Activated CD4-positive, CD25-positive, alpha-beta regulatory T cell (primary cell): ENCODE measurements at places on chromosomes 5 and 9.

DNA sequence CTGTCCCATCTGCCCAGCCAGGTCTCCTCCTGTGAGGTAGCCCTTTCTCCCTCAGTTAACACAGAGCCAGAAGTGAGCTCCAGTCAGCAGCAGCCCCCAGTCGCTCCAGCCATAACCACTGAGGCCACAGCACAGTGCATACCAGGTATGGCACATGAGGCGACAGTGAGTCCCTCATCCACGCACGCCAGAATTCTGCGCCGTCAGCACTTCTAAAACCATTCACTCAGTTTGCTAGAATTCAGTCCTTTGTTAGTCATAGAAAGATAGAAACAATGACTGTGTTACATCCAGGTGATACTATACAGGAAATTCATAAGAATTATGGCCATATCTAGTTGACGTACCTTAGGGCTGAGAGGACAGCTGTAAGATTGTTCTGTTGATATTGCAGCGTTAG is 88.5 kb downstream of the KIAA1958 start:
- no peak for DNase-seq

GRCh38 chr5:93595420-93596147 is 12.6 kb downstream of the NR2F1 start:
- DNase-seq: no peak

DNA sequence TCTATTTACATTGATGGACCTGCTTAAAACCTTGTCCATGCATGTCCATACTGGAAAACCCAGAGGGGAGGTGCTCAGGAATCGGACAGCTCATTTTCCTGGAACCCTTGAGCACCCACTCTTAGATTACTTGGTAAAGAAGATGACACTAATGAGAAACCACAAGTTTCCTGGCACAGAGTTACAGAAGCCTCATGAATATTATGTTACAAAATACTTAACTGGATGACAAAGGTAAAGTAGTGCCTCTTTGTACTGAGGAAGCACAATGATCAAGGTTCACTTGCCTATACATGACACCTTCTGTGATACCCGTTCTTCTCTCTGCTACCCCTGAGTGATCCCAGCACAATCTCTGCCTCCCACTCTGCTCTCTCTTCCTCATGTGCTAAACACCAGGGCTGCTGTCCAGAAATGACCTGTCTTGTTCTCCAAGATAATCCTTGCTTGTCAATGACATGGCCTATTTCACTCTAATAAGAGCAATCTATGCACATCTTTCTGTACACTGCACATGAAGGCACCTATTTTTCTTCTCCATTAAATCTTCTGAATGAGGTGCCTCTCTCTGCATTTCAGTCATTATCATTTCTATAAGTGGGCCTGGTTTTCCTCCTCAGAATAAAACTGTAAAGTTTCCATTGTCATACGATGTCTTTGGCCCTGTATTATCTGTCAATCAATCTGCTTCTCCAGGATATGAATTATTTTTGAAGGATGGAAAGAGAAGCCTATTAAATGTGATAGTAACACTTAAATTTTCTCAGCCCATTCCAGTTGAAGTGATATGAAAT is 684.0 kb upstream of the ACO1 start:
- DNase-seq: no peak

DNA sequence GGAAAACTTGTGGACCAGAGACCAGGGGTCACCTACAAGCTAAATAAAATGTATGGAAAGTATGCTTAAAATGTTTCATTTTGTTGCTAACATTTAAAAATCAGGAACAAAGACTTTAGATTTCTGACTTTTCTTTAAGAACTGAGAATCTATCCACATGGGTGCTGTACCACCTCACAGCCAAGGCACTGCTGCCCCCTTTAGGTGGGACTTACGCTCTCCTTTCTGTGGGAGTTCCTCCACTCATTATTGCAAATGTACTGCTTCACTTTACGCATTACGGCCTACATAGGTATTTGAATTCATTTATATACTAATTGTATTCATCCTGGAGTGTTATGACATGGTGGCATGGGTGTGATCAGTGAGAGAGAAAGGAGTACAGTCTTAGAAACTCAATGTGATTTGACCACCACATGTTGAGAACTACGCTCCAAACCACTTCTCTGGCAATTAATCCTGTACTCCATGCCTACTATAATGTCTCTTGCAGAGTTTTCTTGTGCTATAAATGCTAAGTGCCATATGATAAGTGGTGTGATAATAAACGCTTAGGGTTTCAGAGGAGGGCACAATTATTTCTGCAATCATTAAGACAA is 24.7 kb upstream of the CETN3 start:
- peak; percentile 3 for DNase-seq

GRCh38 chr9:74533253-74533652 is 36.1 kb downstream of the RORB start:
- DNase-seq: no peak
